ENCODE measurements at places on chromosomes 5 and 9.

DNA sequence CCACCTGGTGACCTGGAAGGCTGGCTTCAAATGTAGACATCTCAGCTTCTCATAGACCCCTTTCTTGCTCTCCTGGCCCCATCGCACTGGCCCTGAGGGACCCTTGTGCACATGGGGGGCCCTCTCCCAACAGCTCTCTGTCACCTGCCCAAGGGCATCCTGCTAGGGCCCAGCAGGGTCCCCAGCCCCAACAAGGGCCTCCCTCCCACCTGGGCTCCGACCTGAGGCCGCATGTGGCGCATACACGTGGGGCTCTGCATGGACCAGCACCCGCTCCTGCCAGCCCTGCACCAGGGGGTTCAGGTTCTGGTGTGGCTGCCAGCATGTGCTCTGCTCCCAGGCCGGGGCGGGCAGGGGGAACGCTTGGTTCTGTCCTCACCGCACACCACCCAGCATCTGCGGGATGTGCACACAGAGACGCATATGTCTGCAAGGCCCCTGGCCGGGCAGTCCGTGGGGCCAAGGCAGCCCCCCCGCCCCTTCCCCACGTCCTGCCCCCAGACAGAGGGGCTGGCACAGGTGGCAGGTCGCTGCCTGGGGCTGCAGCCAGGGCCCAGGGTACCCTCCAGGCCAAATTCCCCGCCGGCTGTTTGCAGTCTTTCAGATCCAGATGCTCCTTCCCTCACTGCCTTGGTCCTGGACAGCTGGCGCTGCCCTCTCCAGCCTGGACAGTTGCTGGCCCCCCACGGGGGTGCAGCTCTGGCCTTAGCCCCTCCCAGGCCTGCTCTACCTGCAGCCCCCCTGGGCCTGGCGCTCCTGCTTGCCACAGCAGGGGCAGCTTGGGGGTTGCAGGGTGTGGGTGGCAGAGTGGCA is 17.9 kb upstream of the NRARP start:
- no peak for DNase-seq

DNA sequence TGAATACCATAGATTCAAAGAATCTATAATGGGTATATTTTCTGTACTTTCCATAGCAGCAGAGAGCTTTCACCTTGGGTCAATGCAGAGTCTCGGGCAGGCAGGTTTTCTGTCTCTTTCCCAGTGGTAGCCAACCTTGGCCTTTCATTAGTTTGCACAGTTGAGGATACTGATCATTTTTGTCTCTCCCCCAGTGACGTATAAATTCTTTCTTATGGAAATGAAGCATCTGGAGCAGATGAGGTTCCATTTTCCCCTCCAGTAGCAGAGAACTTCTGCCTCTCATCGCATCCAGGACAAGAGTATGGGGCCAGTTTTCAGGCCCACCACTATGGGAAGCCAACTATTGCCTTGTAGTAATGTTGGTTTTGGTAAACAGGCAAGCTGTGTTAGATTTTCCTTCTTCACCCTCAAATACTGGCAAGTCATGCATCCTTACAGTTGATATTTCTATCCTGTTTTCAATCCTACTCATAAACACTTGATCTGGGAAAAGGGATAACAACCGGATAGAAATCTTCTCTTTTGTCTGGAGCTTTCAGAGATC is 845.2 kb upstream of the CDH18 start:
- DNase-seq: no peak

- no peak for DNase-seq
These were observed 262.5 kb upstream of the GRIN3A start for GRCh38 chr9:102000956-102001355.

- DNase-seq: peak; percentile 98
These were observed at the start of gene GRPEL2 for GRCh38 chr5:149345147-149345891. TSS of gene GRPEL2 (plus strand) at chr5:149345499. CDS start at chr5:149345540, 41 bp downstream.

- no peak for DNase-seq
These were observed 14.7 kb downstream of the MFAP3 start for GRCh38 chr5:154053468-154053867.

GRCh38 chr5:148984345-148984744 is 78.5 kb downstream of the SH3TC2 start:
- no peak for DNase-seq

GRCh38 chr9:136399176-136400037 is 563 bp downstream of the SNAPC4 start:
- DNase-seq: peak; percentile 42

GRCh38 chr5:29972597-29972996 is 1220.9 kb upstream of the CDH6 start:
- DNase-seq: no peak

DNA sequence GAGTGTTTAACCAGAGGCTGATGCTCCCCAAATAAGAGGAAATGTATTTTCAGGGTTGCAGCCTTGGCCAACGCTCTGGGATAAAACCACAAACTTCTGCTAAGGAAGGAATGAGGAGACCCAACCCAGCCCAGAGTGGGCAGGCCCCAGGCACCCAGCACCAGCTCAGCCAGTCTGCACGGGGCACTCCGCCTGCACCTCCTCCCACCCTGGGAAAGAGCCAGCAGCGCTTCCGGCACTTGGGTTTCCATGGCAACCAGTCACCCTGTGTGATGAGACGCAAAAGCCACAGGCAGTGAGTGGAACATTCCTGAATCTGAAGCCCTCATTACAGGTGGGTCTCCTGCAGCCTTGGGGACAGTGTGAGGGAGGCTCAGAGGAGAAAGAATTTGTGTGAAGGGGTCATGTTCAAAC is 85.2 kb upstream of the ZBTB43 start:
- DNase-seq: peak; percentile 74

DNA sequence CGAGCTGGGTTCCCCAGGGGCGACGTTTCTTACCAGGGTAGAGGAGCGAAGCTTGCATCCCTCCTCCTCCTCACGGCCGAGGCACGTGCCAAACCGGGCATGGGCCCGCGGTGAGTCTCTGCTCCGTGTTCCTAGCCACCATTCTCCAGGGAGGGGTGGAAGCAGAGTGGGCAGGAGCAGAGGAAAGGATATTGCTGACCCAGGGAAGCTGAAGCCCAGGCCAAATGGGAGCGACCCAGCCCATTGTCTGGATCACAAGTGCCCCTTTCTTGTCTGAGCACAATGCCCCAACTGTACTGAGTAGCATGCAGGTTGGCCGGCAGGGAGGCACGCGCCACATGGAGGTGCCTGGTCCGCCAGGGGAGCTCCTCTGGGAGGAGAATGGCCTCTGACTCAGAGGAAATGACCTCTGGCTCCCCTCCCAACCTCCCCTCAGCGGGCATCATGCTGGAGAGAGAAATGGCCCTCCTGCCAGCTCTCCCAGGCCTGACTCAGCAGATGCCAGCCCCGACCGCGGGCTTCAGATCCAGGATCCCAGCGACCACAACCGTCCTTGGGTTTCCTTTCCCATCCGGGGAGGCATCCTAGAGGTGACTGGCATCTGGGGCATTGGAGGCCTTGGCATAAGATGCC is 1.1 kb downstream of the PRR7 start:
- peak; percentile 82 for DNase-seq

- DNase-seq: no peak
These were observed 15.1 kb upstream of the CCL28 start for GRCh38 chr5:43427306-43427705.

- DNase-seq: no peak
These were observed 15.0 kb downstream of the ANKRD33B start for GRCh38 chr5:10578869-10579268.

All from NB4 (cell line).